ENCODE measurements at places on chromosomes 2 and 18. TPM values are rescaled to one million over a fixed set of nuclear protein-coding genes. Genes with fewer than 3 reads are reported as not detected.

Gene LHCGR
- not detected for total RNA-seq

- peak; percentile 18 for DNase-seq
Observed at GRCh38 chr2:169109502-169110409, 40.4 kb downstream of the DHRS9 start.

DNA sequence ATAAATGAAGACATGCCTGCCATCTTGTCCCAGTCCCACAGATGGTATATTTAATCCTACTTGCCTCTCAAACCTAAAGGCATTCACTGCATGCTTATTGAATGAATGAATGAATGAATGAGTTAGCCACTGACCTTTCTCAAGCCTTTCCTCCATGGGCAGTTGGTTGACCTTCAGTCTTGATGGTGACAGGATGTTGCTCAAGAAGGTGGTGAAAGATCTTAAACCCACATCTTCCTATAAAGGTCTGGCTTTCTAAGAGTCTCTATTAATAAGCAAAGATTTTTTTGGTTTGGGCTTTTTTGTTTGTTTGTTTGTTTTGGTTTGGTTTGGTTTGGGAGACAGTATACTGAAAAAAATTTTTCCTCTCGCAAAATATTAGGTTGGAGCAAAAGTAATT lies 41.7 kb downstream of the KIAA2012 start:
- no peak for DNase-seq

DNA sequence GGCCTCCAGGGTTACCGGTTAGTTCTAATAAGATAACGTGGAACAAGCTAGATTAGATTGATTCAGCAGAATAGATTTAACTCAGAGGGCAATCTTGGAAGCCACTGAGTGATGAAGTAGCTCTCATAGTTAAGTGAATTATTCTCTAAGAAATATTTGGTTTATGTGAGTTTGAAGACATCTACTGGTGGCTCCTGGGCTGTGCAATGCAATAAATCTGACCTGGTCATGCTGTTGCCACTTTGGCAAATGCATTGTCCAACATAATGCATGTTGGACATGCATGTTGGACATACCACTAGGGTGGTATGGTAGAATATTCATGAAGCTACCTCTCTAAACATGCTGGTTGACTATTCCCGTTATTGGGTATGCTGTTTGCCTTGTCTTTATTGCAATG lies 493.7 kb upstream of the VRK2 start:
- DNase-seq: no peak

DNA sequence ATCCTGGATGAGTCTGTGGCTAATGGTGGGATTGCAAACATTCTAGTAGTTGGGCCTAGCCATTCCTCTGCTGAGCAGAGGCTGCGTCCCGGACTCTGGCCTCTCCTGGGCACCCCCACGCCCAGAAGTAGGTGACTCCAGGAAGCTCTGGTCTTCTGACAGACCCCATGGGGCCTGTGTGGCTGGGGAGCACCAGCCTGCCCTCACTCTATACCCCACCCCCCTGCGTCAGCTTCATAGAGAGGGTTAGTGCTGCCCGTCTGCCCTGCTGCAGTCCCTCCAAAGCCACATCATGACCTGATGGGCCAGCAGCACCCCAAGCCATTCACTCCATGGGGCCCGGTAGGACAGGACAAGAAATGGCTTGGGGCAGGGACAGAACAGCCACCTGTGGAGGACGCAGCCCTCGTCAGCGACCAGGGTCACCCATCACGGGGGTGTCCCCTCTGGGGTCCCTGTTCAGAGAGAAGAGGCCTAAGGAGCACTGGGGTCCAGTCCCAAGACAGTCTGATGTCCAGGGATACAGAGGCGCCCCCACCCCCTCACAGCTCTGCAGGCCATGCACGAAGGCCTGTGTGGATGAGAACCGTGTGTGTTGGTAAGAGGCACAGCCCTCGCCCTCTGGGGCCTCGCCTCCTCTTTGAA lies 238.3 kb downstream of the ATAD2B start:
- no peak for DNase-seq

DNA sequence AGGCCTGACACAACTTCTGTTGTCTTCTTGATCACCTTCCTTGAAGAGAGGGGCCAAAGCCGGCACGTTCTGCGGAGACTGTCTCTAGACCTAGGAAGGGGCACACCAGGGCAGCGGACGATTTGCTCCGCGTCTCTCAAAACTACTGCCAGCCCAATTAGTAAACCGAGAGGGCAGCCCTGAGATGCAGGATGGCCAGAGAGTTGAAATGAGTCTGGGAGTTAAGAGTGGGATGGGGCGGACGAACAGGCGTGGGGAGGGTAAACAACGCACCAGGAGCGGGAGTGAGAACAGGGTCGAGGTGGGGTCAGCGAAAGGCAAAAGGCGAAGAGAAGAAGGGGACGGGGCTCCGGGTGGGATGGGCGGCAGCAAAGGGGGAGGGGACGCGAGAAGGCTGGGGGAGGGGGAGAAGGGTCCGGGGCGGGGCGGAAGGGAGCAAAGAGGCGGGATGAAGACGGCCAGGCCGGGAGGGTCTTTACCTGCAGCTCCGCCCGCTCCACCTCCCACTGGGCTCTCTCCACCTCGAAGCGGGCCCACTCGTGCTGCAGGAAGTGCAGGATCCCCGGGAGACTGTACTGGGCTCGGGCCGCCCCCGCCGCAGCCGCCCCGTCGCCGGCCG lies 476 bp downstream of the STRN start:
- peak; percentile 19 for DNase-seq

Gene ALPI
- not detected for total RNA-seq

- DNase-seq: no peak
Observed at GRCh38 chr2:37688771-37689468, 17.5 kb upstream of the CDC42EP3 start.

Gene AOX1
- not detected for total RNA-seq

DNA sequence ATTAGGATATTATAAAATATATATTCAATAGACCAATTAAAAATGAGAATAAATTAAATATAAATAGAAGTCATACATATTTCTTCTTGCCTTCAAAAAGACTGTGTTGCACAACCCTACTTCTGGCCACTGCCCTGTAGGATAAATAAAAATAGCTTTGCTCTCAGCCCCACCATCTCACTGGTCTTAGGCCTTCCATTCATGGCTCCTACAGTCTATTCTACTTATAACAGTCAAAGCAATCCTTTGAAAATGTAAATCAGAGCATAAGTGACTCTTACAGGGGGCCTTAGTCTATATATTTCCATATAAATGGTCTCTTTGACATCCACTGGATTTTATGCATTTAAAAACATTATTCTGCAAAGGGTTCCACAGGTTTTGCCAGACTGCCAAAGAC lies 72.9 kb downstream of the KLF7 start:
- no peak for DNase-seq

Gene IL36A
- not detected for total RNA-seq

DNA sequence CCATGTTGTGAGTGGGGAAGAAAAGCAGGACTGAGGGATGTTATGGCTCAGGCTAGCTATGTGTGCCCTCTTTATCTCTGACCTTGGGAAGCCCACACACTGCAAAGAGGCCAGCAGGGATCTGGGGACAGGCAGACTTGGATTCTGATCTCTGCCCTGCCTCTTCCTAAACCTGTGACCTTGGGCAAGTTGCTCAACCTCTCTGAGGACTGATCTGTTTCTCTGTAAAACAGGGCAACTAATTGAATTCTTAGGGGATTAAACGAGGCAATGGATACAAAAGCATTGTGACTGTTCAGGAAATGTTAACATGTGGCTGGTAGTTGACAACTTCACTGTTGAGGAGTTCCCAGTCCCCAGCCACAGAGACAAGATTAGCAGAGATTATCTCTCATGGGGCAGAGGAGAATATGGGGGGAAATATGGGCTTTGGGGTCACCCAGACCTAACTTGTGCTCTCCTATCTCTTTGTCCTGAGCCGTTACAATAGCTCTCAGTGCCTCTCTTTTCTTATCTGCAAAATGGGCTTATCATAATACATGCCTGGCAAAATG lies 184.7 kb upstream of the GLI2 start:
- no peak for DNase-seq

GRCh38 chr2:239394346-239394945 lies 6.4 kb downstream of the HDAC4 start:
- DNase-seq: no peak

DNA sequence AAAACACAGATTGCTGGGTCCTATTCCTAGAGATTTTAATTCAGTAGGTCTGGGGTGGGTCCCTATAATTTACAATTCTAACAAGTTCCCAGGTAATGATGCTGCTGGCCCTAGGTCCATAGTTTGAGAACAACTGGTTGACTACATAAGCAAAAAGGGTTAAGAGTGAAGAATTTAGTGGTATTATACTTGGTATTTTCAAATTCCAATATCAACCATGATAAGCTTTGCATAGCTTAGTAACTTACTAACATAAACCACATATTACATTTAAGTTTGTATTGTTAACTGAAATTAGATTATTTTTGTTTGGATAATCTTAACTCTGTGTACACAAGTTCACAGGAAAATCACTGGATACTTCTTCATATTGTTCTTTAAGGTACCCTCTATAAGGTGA lies 862.9 kb upstream of the ACVR2A start:
- DNase-seq: no peak

- DNase-seq: no peak
Observed at GRCh38 chr2:33307659-33308270, 168.7 kb upstream of the RASGRP3 start.

DNA sequence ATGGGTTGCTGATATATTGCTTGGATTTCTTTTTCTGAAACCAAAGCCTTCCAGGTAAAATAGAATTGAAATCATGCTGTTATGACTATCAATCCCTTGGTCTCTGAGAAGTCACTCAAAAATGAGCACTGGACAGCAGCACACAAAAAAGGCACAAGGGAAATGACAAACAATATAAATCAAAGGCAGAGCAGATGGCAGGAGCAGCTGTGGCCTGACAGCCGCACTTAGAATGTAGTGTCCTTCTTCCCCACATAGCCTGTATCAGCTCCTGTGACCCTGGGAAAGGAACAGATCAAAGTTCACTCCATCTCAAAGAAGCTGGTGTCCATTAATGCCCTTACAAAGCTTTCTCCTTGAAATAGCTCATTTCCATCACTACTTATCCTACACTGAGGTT lies 326.7 kb downstream of the SUCLG1 start:
- no peak for DNase-seq

DNA sequence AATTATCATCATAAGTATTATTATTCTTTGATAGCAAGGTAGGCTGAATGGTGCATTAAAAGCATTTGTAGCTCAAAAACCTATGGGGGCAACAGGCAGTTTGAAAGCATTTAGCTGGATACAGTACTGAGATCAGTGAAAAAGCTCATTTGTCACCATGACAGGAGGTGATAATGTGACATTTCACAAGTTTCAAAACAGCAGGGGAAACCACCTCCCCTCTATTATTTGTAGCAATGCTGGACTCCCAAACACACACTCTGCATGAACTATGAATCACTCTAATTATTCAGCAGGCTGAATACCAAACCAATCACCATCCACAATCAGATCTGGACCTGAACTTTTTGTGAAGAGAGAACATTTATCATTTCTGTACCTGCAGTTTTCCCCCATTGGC lies 63.4 kb downstream of the MYO5B start:
- DNase-seq: no peak

Gene ANO7
- total RNA-seq: 1.5 TPM

DNA sequence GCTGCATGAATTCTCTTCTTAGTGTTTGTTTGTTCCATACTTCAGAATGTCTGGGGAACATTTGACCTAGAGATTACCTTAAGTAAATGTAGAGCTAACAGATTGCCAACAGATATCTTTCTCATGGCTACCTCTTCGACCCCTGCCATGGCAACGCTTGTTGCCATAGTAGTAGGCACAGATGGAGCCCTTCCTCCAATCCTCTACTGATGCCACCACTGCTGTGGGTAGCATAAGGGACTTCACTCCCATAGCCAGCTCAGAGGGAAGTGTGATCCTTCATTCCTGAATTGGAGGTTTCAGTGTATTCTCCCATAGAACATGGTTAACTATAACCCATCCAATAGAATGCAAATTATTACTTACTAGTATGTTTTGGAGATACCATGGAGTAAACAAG lies 543.6 kb upstream of the NRP2 start:
- DNase-seq: no peak

DNA sequence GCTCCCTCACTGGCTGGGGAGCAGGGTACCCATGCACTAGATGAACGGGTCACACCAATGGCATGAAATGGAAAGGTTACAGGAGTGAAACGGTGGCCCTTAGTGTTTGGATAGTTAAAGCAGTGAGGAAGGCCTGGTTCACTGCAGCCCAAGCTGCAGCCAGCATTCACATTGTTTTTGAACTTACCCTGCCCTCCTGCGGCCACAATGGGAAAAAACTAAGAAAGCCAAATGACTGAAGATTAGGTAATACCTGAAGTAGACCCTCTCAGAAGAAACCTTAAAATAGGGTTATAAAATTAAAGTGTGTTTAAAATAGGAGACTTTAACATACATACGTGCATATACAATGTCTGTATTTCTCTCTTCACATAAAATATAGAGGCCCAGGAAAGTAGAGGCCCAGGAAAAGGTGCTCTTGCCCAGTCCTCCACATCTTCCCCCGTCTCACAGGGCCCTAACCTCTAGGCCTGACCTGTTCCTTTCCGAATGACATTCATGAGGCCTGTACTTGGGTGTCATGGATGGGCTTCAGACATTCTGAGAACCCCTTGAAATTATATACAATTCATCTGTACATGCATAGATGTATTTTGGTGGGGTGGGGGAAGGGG lies 33.3 kb downstream of the DOK1 start:
- DNase-seq: peak; percentile 43

- DNase-seq: no peak
Observed at GRCh38 chr2:57570961-57571360, 475.6 kb upstream of the VRK2 start.

GRCh38 chr2:19876751-19877150 lies 25.0 kb downstream of the TTC32 start:
- DNase-seq: no peak

Gene TSPYL6
- not detected for total RNA-seq

DNA sequence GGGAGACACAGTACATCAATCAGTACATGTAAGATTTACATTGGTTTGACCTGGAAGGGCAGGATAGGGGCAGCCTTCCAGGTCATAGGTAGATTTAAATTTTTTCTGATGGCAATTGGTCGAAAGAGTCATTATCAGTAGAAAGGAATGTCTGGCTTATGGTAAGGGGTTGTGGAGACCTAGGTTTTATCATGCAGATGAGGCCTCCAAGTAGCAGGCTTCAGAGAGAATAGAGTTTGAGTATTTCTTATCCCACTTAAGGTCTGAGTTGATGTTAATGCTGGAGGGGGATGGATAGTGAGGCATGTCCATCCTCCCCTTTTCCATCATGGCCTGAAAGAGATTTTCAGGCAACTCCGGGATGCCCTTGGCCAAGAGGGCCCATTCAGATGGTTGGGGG lies 60.7 kb downstream of the SPTBN1 start:
- no peak for DNase-seq

- no peak for DNase-seq
Observed at GRCh38 chr2:174794851-174795374, 30.6 kb upstream of the CHRNA1 start.

- no peak for DNase-seq
Observed at GRCh38 chr2:43266711-43267111, 40.3 kb upstream of the ZFP36L2 start.

Gene ING5
- 49.3 TPM for total RNA-seq

Gene ATP8B1
- 0.42 TPM for total RNA-seq

Gene FBXO41
- total RNA-seq: 25.7 TPM

- DNase-seq: no peak
Observed at GRCh38 chr2:24792542-24792873, 683 bp downstream of the PTRHD1 start.

Data from activated B cell treated with CpG ODN at 0.5 μM for 24 hours (primary cell).